CD4-positive, alpha-beta T cell treated with Interleukin-6 at 100 ng/mL for 8 hours (primary cell): ENCODE measurements at places on chromosomes 12 and 14.

DNA sequence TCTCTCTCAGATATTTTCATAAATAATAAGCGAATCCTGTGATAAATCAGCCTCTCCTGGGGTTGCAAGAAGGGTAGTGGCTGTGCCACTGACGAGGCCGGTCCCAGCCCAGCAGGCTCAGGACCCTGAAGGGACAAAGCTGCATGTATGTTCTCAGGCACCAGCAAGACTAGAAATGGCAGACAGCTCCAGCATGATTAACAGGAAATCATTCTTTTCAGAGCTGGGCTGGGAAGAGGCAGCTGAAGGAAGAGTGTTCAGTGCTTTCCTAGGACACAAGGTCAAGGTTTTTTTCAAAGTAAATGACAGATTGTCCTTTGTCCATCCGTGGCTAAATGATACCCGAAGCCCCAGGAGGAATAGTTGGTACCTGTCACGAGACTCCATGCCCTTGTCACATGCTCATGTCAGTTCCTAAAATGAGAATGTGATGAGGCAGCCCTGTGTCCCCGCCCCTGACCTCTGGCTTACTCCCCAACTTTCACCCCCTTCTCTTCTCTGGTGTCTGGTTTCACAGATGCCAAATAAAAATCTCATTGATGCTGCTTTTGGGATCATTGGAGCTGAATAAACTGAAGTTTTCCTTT, 65.1 kb downstream of the PPP1R36 start:
- no peak for DNase-seq

DNA sequence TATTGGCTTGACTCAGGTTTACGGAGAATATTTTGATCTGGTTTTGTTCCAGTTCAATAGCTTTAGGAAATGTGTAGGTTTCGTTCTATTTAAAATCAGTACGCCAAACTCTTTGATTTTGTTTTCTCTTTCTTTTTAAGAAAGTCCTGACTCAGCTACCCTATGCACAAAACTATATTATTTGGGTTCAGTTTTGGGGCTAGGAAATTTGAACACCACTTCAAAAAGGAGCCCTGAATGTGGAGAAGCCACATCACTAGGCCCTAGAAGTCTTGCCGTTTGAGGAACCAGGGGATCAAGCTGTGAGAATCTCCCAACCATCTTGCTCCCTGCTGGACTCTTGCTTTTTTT, 168.2 kb upstream of the BCL2L14 start:
- no peak for DNase-seq

DNA sequence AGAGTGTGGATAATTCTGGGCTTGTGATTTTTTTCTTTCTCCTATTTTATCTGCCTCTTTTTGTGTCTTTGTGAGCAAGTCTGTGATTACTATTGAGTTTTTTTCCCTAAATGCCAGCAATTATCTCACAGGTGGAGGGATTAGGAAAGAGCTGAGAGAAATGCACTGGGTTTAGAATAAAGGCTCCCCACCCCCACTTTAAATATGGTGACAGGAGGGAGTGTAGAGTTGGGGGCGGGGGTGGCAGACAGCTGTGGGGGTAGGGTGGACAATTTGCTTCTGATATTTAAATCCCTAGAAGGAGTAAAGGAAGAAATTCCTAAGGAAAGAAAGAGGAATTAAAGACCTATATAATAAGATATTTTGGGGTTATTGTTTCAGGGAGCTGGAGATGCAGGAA, 145.9 kb downstream of the NRXN3 start:
- DNase-seq, result no peak

DNA sequence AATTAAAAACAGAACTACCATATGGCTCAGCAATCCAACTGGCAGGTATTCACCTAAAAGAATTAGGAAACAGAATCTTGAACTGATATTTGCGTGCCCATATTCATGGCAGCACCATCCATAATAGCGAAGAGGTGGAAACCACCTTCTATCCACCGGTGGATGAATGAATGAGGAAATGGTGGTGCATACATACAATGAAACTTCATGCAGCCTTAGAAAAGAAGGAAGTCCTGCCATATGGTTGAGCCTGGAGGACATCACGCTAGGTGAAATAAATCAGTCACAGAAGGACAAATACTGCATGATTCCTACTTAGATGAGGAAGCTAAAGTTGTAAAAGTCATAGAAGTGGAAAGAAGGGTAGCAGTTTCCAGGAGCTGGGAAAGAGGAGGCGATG, 6.6 kb downstream of the TCL1A start:
- no peak for DNase-seq

DNA sequence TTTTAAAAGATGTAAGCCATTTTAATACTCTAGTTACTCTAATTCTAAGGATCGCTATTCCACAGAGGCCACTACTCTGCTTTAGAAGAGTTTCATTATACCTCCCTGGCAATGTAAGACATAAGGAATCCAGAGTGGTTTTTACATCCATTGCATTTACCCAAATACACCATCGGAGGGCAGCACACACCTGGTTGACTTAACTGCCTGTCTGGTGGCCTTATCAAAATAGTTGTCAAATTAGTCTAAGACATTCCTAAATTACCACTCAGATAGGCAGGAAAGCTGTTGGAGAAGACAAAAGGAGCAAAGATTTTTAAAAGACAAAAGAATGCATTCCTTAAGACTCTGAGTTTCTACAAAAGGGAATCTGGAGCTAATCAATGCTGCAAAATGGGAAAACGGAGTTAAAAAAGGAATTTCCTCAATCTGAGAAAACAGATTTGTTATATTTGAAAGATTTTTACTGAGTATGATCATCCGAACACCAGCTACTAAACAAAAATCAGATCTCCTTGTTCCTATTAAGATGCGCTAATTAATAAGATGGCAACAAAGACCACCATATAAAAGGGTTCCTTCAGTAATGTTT, 33.8 kb upstream of the FGD4 start:
- DNase-seq, result peak; percentile 33

- DNase-seq, result no peak
These were observed 47.2 kb downstream of the TESPA1 start for GRCh38 chr12:54937376-54937775.

DNA sequence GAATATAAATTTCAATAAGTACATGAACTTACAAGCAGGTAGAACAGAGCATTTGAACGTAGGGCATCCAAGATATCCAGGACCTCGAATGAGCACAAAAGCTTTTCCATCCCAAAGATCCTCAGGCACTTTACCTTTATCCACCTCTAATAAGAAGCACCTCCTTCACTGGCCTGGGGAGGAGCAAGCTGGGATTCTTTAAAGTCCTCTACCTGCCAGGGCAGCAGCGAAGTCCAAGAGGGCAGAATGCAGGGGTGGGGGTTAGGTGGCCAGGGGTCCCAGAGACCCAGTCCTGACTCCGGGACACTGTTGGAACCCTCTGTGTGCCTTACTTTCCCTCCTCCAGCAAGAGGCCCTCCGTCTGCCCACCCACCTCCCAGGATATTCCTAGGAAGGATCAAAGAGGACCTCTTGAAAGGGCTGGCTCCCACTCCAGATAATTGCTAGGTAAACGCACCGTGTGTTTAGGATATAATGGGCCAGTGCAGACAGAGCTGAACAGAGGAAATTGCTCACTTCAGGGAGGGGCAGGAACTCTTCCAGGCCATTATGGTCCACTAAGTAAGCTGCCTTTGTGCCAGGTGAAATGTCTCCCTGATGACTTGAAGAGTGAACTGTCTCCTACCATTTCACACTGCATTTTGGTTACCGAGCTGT, 68.1 kb downstream of the TTC9 start:
- no peak for DNase-seq

- DNase-seq, result no peak
These were observed 61.6 kb upstream of the PSMC1 start for GRCh38 chr14:90194706-90195105.

- DNase-seq, result no peak
These were observed 72.6 kb downstream of the PPM1H start for GRCh38 chr12:62862259-62862881.

- no peak for DNase-seq
These were observed 54.8 kb upstream of the TTC7B start for GRCh38 chr14:90870950-90871604.

DNA sequence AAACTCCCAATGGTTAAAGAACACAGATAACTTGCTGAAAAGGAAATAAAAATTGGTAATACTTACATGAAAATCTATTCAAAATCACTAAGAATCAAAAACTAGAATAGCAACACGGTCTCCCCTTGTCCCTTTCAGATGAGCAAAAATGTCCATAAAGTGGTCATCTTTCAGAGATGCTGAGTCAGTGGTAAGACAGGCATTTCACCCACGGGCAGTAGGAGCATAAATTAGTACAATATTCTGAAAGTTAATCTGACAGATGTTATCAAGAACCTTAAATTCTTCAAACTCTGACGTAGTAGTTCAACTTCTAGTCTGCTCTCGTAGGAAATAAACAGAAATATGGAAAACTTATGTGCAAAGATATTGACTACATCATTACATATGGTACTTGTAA, 33.1 kb upstream of the GNPNAT1 start:
- DNase-seq, result no peak

- no peak for DNase-seq
These were observed 16.2 kb upstream of the COX6A1 start for GRCh38 chr12:120421701-120422100.

- DNase-seq, result no peak
These were observed 196.7 kb downstream of the ALX1 start for GRCh38 chr12:85476756-85477155.

GRCh38 chr12:50515587-50515986, 10.8 kb downstream of the DIP2B start:
- DNase-seq, result no peak

DNA sequence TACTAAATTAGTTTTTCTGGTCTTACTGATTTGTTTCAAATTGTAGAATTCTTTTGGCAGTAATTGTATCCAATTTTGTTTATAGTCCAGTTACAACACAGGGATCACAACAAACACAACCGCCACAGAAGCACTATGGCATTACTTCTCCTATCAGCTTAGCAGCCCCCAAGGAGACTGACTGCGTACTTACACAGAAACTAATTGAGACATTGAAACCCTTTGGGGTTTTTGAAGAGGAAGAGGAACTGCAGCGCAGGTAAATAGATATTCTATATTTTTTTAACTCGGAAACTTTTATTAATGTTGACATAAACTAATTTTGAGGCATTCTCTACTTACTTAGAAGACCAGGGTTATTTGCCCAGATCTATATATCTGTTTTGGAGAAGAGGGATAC, 17.8 kb downstream of the PAPOLA start:
- no peak for DNase-seq

DNA sequence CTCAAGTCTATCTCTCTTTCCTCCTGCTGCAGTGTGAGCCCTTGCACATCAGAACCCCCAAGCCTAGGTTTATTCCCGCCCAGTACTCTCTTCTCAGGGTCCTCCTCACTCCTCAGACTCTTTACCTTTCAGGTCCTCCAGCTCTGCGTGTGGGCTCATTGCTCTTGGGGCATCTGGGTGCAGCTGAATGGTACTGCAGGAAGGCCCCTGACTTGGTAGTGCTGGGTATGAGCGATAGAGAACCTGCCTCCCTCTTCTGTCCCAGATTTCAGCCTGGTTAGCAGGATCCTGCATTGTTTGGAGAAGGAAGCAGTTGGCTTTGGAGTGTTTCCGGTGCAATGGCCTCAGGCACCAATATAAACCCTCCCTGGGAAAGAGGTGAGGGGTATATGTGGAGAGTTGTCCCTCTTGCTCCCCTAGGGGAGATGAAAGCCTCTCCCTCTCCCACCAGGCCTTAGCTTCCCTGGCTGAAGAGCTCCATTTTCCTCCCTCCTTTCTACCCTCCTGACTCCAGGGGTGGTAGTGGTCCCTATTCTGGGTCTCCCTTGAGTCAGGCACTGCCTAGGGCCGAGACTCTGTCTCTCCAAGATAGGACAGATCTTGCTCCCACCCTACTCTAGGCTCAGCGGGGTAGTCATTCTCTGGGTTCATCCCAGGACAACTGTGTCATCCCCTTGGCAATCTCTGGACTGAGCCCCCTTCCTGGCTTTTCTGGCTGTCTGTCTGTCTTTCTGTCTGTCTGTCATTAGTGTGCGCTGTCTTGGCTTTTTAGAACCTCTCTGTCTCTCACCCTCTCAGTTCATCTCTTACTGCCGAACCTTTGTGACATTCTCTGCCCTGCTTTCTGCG, 3.8 kb downstream of the LRP1 start:
- no peak for DNase-seq

DNA sequence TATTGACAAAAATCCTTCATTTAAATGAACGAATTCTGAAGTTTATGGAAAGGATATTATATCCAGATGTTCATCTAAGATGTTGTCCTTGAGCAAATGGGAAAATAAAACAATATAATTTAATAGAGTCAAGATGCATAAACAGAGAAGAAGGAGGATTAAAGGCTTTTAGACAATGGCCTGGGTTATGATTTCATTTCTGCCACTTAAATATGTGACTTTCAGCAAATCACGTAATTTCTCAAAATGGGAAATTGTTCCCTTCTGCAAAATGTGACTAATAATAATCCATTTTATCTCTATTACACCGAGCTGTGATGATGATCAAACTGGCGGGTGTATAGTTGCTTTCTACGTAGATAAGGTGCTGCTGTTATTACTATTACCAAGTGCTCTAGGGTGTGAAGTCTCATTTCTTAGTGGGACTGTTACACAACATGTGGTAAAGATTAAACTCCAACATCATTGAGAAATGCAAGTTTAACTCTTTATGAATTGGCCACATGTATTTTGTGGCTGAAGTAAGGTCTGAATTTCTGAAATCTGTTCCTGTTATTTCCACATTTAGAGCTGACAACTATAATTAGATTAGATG, 157.0 kb downstream of the MYRFL start:
- no peak for DNase-seq

GRCh38 chr14:76917158-76917596, 91.0 kb downstream of the LRRC74A start:
- no peak for DNase-seq

DNA sequence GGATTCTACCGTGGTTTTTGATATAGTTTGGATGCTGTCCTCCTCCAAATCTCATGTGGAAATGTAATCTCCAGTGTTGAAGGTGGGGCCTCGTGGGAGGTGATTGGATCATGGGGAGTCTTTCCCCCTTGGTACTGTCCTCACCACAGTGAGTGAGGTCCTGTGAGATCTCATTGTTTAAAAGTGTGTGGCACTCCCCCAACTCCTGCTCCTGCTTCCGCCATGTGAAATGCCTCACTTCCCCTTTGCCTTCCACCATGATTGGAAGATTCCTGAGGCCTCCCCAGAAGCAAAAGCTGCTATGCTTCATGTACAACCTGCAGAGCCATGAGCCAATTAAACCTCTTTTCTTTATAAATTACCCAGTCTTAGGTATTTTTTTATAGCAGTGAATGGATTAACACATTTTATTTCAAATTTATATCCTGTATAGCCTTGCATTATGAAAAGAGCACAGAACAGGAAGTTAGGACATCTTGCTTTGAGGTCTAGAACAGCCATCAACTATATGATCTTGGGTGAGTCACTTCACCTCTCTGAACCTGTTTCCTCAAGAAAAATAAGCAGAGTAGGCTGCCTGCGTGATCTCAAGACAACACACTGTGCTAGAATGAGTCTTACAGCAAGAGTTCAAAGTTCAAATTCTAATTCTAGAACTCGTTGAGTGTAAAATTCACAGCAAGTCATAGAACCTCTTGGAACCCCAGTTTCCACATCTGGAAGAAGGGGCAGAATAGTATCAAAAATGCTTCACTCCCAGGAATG, 160.9 kb upstream of the EEA1 start:
- no peak for DNase-seq

DNA sequence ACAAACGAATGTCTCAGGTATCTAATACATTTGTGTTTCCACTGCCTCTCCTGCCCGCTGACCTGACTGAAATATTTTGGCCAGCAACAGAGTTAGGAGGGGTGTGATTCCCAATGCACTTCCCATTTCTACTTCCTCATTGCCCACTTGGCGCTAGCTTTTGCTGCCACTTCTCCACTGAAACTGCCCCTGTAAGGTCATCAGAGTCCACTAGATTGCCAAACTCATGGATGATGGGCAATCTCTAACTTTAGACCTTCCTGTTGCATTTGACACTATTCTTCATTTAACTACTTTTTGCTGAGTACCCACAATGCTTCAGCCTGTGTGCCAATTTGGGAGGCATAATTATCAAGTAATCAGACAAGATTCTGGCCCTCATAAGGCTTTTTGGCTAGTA, 40.8 kb downstream of the GPR65 start:
- DNase-seq, result no peak
